ENCODE measurements at places on chromosomes 11 and 22.

DNA sequence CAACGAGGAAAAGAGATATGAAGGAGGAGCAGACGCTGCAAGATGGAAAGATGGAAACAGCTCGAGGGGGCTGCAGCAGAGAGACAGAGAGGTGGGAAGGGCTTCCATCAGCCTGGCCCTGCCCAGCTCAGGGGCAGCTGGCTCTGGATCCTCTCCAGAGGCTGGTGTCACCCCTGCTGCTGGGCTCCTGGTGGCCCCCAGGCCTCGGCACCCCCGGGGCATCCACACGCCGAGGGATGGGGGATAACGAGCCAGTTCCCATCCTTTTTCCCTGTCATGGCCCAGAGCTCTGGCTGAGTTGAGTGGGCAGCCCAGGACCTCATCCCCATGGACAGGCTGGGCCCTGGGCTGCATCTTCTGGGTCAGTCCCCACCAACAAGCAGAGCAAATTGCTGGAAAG is 102.3 kb downstream of the ST3GAL4 start:
- no peak for DNase-seq

DNA sequence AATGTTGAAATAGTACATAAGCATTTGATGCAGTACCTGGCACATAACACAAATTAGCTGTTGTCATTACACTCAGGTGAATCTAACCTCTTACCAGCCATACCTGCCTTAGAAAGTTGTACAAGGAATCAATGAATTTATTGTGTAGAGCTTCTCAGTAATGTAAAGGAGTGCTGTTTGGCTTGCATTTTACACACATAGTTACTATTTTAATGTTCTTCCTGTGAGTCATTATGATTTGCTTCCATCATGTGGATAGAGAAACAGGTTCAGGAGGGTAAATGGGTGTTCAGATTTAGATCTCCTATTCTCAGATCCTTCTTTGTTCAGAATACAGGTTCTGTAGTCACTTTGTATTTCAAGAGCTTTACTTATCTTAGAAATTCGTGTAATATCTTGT is 27.6 kb upstream of the RCE1 start:
- DNase-seq = no peak

DNA sequence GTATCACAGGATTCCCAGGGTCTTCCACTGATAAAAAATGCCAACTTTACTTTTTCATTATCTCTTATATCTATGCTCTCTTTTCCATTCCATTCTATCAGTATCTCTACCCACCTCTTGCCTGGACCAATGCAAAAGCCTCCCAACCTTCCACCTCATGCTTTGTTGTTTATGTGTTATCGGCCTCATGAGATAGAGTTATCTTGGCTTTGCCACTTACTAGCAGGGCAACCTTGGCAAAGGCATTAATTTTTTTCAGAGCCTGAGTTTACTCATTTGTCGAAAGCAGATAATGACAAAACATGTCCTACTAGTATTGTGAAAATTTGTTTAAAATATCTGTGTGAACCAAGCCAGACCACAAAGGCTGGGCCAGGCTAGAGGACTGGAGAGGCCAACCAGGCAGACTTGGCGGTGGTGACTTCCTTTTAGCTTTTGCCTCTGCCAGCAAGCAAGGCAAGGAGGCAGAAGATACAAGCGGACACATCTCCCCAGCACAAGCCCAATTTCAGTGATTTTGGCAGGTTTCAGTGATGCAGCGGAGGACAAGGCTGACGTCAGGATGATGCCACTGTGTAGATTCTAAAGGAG is 106.9 kb downstream of the ADAMTS15 start:
- no peak for DNase-seq

DNA sequence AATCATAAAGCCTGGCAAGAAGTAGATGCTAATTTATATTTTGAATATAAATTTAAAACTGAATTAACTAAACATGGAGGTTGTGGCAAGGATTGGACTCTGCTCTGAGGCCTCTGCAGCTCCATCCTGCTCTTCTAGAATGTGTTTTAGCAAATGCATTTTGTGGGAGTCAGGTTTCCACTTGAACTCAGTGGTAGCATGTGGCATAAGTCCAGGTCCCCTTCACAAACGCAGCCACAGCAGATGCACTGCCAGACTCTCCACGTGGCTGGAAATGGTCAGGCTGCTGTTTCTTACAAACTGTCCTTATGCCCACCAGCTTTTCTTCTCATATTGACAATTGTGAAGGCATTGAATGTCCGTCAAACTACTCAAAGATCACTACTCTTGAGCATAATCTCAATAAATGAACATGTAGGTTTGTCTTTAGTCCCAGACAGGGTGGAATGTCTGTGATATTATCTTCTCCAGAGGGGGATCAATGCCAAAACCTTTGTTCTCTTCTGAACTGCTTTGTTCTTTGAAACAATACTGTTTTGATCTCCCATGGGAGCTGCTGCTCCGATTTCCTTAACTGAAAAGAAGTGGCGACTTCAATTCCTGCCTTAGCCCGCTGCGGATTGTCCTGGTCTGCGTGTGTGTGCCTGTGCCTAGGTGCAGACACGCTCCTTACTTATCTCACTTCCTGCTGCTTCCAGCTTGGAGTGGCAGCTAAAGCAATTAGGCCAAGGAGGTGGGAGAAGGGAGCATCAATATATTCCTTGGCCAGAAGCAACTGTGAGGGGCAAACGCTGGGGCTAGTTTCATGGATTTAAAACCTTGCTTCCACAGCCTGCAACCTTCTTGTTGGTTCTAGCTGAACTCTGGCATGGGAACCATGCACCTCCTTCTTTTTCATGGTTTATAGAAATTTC is 24.2 kb downstream of the EIF4G2 start:
- no peak for DNase-seq

DNA sequence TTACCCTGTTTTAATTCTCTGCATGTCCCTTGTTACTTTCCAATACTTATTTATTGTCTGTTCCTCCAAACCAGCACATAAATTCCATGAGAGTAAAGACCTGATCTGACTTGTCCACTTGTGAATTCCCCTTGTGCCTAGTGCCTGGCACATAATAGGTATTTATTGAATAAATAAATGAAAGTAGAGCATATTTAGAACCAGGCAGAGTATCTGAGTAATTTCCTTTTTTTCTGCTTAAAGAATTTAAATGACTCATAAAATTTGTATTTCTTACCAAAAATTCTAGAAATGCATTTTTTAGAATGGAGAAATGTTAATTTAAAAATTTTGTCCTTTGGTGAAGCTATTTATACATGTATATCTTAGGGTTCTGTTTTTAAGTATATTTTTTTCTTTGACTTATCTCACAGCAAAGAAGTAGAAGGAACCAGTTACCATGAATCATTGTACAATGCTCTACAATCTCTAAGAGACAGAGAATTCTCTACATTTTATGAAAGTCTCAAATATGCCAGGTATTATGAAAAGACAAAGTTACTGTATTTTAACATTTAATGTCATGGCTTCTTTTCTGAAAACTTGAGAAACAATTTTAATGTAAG is 96.8 kb downstream of the ATM start:
- DNase-seq = no peak

GRCh38 chr11:3139481-3140290 is 25.4 kb downstream of the OSBPL5 start:
- DNase-seq = no peak
